ENCODE measurements at places on chromosomes 4 and X.

- no peak for DNase-seq
Measured at GRCh38 chr4:84573385-84574068, 9.4 kb upstream of the CDS1 start.

DNA sequence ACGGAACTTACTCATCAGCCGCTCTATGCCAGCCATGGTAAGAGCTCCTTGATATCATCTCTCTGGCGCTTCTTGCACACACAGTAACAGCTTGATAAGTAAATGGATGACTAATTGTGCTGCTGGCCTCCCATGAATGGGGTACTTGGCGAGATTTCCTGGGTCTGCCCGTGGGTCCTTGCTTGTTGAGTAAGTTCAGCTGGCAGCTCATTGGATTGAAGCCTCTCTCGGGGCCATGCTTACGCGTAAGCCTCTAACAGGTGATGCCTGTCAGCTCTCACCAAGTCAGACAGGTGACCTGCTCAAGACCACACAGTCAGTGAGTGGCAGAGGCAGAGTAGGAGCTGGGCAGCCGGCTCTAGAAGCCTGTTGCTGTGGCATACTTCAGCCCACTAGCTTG lies 7.7 kb downstream of the NSG1 start:
- no peak for DNase-seq

DNA sequence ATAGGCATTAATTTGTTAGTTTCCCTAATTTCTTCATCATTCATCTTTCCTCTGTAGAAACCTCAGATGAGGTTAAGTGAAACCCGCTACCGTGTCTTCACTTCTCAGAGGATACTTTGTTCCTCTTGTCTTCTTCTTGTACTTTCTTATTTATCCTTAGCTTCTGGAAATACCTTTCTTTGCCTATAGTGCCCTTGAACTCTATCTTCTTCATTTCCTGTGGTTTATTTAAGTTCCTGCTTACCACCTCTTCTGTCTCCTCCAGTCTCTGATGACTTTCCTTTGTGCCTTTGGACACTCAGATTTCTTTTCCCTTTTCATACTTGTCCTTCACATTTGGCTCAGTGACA lies 159.6 kb upstream of the LEF1 start:
- no peak for DNase-seq

DNA sequence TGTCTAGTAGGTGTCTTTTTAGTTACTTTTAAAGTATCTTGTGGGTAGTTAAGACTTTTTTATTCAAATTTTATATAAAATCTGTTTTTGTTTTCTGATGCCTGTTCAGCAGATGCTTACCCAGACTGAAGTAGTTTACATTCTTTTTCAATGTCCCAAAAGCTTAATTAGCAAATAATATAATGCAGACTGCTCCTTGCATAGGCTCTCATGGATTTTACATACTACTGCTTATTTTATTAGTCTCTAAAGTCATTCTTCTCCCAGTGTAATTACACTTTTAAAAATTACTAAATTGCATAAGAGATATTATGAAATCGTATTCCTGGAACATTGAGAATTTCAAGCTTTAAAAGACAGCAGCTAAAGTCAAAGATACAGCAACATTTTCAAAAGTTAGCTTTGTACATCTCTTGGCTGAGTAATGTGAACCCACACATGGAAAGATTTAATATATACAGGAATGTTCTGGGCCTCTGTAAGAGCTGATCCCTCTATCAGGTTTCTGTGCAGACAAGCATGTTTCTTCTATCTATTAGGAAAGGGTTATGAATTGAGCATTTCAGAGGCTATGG lies 148.4 kb upstream of the SPRY1 start:
- DNase-seq, result no peak

DNA sequence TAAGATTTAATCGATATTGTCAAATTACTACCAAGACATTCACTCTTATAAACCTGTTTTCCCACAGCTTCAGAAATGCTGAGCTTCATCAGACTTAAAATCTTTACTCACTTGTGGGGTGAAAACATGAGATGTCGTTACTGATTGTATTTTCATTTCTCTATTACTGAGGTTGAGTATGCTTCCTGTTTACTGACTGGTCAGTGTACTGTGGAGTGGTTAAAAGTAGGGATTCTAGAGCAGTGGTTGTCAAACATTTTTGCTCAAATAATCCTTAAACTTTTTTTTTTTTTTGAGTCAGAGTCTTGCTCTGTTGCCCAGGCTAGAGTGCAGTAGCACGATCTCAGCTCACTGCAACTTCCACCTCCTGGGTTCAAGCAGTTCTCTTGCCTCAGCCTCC lies 50.3 kb downstream of the NSUN7 start:
- DNase-seq, result no peak

- DNase-seq, result no peak
Measured at GRCh38 chrX:71953946-71954345, 43.3 kb downstream of the NHSL2 start.

- peak; percentile 5 for DNase-seq
Measured at GRCh38 chr4:85149676-85150075, 183.2 kb upstream of the WDFY3 start.

GRCh38 chrX:23694606-23695005 lies 27.3 kb downstream of the PRDX4 start:
- peak; percentile 44 for DNase-seq

DNA sequence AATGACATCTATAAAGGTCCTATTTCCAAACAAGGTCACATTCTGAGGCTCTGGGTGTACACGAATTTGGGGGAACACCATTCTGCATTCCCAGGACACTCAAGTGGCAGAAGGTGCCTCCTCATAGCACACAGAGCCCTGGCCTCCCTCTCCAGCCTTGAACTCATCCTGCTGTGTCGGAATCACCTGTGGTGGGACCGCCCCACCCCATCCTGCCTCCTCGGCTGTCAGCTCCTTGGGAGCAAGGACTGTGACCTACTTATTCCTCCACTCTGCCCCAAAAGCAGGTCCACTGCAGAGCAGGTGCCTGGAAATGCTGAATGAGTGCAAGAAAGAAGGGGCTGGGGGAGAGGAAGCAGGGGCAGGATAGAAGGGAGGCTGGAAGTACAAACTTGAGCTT lies 33.5 kb downstream of the HTRA3 start:
- no peak for DNase-seq

DNA sequence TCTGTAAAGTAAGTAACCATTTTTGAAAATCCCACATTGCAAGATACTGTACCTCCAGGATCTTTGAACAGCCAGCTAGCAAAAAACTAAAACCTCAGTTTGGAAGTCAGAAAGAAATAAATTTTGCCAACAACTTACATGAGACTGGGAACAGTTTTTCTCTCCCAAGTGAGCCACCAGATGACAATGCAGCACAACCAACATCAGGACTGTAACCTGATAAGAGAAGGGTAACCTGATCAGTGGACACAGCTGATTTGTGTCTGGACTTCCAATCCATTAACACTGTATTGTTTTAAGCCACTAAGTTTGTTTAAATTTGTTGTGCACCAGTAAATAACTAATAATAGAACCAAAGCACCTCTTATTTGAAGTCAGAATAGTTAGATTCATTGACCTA lies 923.3 kb downstream of the FAT4 start:
- DNase-seq, result no peak

DNA sequence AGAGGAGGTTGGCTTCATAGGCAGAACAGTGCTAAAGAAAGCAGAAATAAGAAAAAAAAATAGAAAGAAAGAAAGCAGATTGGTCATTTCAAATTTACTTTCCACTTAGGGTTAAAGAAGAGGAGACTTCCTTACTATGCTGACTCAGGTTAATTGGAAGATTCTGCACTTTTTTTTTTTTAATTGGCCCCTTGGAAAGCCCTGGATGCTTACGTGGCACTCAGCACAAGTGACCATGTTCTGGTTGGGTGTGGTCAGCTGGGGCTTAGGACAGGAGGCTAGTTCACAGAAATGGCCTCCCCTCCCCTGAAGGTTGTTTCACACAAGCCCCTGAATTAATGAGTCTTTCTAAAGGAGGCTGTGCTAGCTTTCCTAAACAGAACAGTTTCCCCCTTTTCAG lies 14.5 kb downstream of the MAGEA9B start:
- no peak for DNase-seq

DNA sequence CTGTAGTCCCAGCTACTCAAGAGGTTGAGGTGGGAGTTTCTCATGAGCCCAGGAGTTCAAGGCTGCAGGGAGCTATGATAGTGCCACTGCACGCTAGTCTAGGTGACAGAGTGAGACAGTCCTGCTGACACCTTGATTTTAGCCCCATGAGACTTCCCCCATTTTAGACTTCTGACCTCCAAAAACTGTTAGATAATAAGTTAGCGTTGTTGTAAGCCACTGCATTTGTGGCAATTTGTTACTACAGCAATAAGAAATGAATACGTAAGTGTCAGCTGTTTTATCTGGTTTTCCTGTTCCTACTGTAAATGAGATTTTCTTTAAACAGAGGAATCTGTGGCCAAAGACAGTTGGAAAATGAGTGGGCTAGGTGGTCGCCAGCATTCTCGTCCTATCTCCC lies 83.9 kb downstream of the ARHGAP10 start:
- no peak for DNase-seq

DNA sequence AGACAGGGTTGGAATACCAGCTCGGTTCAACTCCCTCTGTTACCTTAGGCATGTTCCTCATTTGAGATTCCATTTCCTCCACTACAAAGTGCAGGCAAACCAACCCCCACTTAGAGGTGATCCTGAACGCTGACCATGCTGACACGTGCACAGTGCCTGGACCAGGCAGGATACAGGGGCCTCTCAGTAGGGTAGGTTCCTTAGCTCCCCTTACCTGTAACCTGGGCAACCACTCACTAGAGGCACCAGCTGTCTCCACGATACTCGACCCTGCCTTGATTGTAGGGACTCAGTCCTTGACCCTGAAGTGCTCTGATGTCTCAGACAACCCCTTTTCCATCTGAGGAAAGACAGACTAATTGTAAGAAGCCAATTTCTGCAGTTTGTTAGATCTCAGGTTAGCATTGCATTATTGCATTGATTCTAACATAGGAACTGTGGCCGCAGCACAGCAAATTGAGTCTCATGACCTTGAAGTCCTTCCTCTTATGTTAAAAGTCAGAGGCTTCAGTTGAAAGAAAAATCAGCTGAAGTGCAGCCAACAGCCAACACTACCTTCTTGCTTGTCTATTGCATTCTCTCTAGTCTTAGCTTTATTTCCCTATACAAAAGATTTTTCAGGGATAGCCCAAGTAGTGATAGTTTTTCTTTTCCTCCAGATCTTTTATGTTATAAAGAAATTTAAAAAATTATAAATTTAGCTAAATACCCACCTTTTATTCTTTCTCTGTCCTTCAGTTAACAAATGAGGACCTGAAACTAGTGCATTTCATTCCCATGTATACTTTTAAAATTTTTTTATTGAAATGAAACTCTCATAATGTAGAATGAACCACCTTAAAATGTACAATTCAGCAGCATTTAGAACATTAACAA lies 11.2 kb upstream of the C1QTNF7 start:
- no peak for DNase-seq

GRCh38 chr4:183059797-183060196 lies 39.3 kb upstream of the WWC2 start:
- no peak for DNase-seq

- DNase-seq, result peak; percentile 4
Measured at GRCh38 chrX:12894074-12895030, 12.1 kb upstream of the TLR8 start.
